Activated naive CD8-positive, alpha-beta T cell treated with anti-CD3 and anti-CD28 coated beads for 36 hours (primary cell): ENCODE measurements at places on chromosomes 5 and 9. TPM values are rescaled to one million over a fixed set of nuclear protein-coding genes. Genes with fewer than 3 reads are reported as not detected.

- no peak for DNase-seq
Observed at GRCh38 chr9:128706045-128706444, 3.7 kb downstream of the PKN3 start.

GRCh38 chr5:19577882-19578281 is 410.1 kb downstream of the CDH18 start:
- no peak for DNase-seq

- DNase-seq = no peak
Observed at GRCh38 chr5:157076558-157076957, 17.6 kb upstream of the HAVCR1 start.

DNA sequence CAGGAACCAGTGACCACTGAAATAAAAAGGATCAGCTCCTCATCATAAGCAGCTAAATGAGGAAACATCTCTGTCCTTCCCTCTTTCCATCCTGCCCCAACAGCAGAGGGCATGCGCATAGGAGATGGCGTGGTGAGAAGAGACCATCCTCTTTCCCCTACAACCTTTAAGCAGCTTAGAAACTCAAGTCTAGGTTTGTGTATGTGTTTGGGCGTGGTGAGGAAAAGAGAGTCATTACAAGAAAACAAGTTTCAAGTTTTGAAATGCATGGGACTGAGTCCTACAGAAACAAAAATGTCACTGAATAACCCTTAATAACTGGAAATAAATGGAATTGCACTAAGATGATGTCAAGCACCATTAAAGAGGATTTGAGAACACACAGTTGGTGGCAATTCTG is 96.4 kb upstream of the IL12B start:
- DNase-seq = no peak

The MEIKIN gene
- not detected for total RNA-seq

DNA sequence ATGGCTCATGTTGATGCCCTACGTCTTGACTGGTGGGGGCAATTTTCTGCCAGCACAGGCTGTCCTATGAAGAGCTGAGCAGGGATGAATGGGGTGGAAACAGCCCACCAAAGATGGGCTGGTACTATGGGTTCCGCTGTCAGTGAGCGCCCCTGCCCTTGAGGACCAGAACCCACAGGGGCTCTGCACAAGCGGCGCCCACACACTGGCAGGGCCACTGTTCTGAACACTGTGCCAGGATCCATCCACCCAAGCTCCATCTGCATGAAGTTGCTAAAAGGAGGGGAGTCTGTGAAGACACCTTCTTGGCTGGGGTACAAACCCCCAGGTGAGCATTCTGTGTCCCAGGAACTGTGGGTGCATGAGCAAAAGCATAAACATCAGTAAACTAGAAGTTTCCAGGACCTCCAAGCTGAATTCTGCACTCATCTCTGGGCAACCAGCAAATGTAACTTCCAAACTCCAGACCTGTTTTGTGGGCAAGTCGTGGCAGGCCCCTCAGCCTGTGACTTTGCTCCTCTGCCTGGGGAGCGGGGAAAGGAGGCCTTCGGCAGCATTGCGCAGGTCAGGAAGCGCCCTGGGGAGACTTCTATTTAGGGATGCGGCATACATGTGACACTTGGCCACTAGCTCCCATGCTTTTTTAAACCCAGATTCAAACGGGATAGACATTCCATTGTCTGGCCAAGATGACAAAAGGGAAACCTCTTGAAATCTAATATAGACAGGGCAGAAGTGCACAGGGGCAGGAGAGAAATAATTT is 48.9 kb downstream of the PTPN3 start:
- no peak for DNase-seq

The PCDHB15 gene
- total RNA-seq = not detected

The GLDC gene
- 0.64 TPM for total RNA-seq

DNA sequence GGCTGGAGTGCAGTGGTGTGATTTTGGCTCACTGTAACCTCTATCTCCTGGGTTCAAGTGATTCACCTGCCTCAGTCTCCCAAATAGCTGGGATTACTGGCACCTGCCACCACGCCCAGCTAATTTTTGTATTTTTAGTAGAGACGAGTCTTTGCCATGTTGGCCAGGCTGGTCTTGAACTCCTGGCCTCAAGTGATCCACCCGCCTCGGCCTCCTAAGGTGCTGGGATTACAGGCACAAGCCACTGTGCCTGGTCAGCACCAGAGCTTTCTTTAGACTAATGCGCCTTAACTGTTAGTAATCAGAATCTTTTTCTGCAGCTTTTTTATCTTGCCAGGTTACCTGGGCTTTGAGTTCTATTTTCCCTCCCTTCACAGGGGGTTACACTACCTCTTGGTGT is 18.4 kb downstream of the PTGS1 start:
- DNase-seq = no peak

The TMEM215 gene
- total RNA-seq = not detected

The TXN gene
- total RNA-seq = 321 TPM

- DNase-seq = no peak
Observed at GRCh38 chr9:137866226-137867141, 11.1 kb upstream of the CACNA1B start.

DNA sequence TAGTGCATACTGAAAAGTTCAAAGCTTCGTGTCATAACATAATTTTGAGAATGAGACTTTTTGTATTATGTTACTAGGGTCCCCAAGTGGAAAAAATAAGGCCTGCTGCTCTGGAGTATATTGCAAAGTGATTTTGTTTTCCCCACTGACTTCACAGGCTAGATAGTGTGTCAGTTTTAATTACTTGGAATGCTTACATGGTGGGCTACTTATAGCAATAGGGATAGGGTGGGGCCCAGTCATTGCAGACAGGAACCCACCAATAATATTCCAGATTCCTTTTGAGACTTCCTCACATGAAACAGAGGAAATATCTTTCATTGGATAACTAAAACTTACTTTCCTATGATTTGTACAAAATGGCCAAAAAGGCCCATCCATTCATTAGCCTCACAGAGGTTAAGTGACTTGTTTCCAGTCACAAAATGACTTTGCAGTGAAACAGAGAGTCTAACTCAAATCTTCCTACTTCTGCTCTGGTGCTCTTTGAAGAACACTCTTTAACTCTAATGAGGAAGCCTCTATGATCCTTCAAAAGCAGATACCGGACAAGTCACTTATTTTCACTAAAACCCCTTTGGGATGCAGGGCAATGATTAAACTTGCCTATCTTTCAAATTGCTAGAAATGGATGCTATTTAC is 16.2 kb upstream of the MEF2C start:
- DNase-seq = no peak

The LCN1 gene
- not detected for total RNA-seq

- DNase-seq = peak; percentile 13
Observed at GRCh38 chr9:76680716-76681425, 83.4 kb upstream of the PCA3 start.

The PDE6A gene
- total RNA-seq = not detected

The MYMK gene
- total RNA-seq = not detected

DNA sequence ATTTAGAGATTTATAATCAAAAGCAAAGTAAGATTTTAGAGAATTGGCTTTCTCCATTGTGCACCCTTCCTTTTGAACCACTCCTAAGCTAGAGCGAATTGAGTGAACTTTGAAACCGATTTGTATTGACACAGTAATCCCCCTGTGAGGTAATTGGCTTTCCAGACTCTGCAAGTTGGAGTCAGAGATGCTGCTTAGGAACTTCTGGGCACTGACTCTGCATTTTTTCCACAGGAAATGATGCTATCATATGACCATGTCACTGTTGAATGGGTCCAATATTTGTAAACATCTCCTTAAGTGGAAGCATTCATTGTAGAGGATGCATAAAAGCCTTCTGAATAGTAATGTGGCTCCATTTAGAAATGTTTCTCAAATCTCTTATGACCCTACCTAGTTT is 394.4 kb upstream of the ZNF608 start:
- no peak for DNase-seq

GRCh38 chr5:173178369-173178910 is 34.1 kb downstream of the BNIP1 start:
- no peak for DNase-seq

GRCh38 chr9:92950359-92950955 is 3.1 kb downstream of the FGD3 start:
- no peak for DNase-seq

DNA sequence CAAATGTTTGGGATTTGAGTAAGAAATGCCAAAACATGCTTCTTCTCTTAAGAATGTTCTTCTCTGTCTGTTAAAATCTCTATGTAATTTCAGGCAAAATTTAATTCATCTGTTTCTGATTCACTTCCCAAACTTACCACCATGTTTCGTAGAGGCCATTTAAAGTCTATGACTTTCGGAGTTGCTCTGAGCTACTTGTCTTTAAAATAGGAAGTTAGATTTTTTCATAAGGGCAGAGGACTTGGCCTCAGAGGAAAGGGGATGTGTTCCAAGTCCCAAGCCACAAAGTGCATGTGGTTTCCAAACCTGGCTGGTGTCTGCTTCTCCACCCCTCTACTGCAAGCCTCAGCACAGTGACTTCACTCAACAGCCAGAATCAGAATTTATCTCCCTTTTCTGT is 111.3 kb upstream of the ADRA1B start:
- DNase-seq = no peak

DNA sequence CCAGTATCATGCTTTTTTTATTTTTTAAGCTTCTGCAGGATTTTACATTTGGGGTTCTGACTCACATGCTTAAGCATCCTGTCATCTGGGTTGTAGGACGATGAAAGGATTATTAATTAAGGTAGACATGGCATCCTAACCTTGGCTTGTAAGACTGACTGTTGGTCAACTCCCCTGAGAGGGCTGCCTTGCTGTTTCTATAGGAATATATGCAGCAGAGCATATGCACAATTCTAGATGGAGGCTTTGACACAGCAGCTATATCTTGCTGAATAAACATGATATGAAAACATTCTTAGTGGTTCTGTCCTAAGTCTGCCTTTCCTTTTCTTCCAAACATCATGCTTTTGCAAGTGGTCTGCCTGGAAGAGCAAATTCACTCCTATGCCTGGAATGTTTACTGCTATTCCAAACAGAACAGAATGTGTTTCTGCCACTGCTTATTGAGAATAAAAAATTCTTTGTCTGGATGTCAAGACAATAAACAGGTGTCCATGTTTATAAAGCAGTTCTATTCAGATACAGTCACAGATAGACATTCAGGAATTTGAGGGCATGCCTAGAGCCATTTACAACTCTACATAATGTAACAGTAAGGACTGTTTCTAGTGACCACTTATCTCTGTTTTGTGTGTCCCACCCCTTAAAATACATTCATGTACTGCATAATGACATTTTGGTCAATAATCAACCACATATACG is 166.2 kb upstream of the PPP2R2B start:
- DNase-seq = no peak

The LCN9 gene
- total RNA-seq = not detected

GRCh38 chr5:154403234-154403633 is 42.6 kb upstream of the SAP30L start:
- DNase-seq = no peak

- no peak for DNase-seq
Observed at GRCh38 chr5:39173069-39173468, 46.3 kb downstream of the FYB1 start.

GRCh38 chr9:133994353-133995011 is 2.4 kb upstream of the VAV2 start:
- peak; percentile 77 for DNase-seq

- no peak for DNase-seq
Observed at GRCh38 chr5:32163785-32164184, 10.3 kb downstream of the GOLPH3 start.

DNA sequence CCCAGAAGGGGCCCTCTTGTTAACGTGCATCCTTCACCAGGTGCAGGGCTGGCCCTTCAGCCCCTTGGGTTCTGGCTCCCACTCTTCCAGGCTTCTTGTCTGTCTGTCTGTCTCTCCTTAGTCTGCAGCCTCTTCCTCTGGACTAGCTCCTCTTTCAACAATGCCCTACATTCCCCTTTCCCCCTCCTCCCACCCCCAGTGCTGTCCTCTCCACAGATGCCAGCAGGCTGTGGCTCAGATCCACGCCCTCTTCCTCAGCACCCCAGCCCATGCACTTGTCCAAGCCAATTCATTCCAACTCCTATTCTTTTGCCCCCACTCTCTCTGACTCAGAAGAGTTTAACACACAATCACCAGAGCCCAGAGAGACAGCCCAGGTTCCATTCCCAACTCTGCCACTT is 45.2 kb upstream of the ALDH1B1 start:
- no peak for DNase-seq

The SLC6A3 gene
- not detected for total RNA-seq

GRCh38 chr9:38015906-38016305 is 53.1 kb downstream of the SHB start:
- no peak for DNase-seq

The IL6ST gene
- 58.0 TPM for total RNA-seq

- peak; percentile 8 for DNase-seq
Observed at GRCh38 chr5:133754575-133755169, 142.3 kb upstream of the FSTL4 start.

The EGR1 gene
- total RNA-seq = 48.0 TPM

- DNase-seq = no peak
Observed at GRCh38 chr5:26388976-26389375, 649.4 kb downstream of the CDH9 start.

GRCh38 chr5:180739271-180739670 is 587 bp downstream of the OR2Y1 start:
- DNase-seq = no peak

The CAVIN4 gene
- not detected for total RNA-seq

The SOX30 gene
- not detected for total RNA-seq

GRCh38 chr5:852431-853401 is 1.9 kb upstream of the ZDHHC11 start:
- DNase-seq = no peak

GRCh38 chr9:34375901-34376595 is 650 bp downstream of the MYORG start:
- peak; percentile 57 for DNase-seq

- no peak for DNase-seq
Observed at GRCh38 chr5:125175348-125176004, 429.0 kb upstream of the ZNF608 start.

GRCh38 chr9:38026021-38026809 is 42.8 kb downstream of the SHB start:
- DNase-seq = no peak
